GM13977 (cell line): ENCODE measurements at places on chromosomes 11 and 22.

DNA sequence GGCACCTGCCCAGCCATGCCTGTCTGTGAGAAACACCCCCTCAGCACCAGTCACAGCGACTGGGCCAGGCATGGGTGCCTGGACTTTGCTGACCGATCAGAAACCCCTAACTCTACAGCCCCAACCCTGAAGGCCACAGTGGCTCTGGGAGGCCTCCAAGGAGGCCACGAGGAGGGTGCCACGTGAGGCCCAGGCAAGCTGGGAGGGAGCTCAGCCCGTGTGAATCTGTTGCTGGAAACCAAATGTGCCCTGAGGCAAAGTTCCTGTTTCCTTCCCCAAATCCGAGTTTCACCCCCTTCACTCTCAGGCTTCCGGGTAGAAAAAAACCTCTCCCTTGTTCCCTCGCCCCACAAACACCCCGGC, 1.3 kb downstream of the UNC93B1 start:
- no peak for DNase-seq

DNA sequence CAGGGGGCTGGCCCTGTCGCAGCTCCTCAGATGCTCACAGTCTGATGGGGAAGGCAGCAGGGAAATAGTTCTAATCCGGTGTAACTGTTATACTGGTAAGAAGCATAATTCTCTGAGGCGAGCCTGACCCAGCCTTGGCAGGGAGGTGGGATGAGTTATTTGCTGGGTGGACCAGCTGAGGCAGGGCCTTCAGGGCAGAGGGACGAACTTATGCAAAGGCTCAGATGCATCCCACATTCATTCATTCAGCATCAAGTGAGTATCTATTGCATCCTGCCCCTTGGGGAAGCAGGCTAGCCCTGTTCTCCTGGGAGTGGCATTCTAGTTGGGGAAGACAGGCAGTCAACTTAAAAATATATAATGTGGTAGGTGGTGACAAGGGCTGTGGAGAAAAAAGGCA, 13.6 kb upstream of the SREBF2 start:
- DNase-seq = no peak

- no peak for DNase-seq
Measured at GRCh38 chr11:93169950-93170561, 27.7 kb downstream of the SLC36A4 start.

- no peak for DNase-seq
Measured at GRCh38 chr11:45042560-45042959, 91.9 kb upstream of the TP53I11 start.

- no peak for DNase-seq
Measured at GRCh38 chr11:73389916-73390315, 13.7 kb downstream of the RELT start.

- no peak for DNase-seq
Measured at GRCh38 chr22:43852573-43853327, 9.6 kb downstream of the SULT4A1 start.
